CD4-positive, alpha-beta memory T cell (primary cell): ENCODE measurements at places on chromosomes 13 and 19.
A peak's percentile ranks its signal among the peaks of the same experiment; 100 is the strongest.

DNA sequence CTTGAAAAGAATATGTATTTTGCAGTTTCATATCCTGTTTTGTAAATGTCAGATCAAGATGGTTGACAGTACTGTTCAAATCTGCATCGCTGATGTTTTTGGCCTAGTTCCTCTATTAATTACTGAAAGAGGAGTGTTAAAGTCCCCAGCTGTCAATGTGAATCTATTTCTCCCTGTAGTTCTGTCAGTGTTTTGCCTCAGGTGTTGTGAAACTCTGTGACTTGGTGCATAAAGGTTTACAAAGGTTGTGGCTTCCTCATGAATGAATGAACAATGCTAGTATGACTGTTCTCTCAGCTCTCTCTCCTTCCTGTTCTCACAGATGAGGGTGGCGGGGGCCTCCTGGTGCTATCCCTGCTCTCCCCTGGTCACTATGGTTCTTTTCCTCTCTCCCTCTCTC, 142.4 kb downstream of the MYCBP2 start:
- H3K27me3 ChIP-seq = no peaks in the 10 kb centered on the region
- no peak overlapping the region for H3K4me3 ChIP-seq
- peaks cover 15% of the 10 kb centered on the region for H3K4me1 ChIP-seq
- no peak overlapping the region for H3K27ac ChIP-seq

DNA sequence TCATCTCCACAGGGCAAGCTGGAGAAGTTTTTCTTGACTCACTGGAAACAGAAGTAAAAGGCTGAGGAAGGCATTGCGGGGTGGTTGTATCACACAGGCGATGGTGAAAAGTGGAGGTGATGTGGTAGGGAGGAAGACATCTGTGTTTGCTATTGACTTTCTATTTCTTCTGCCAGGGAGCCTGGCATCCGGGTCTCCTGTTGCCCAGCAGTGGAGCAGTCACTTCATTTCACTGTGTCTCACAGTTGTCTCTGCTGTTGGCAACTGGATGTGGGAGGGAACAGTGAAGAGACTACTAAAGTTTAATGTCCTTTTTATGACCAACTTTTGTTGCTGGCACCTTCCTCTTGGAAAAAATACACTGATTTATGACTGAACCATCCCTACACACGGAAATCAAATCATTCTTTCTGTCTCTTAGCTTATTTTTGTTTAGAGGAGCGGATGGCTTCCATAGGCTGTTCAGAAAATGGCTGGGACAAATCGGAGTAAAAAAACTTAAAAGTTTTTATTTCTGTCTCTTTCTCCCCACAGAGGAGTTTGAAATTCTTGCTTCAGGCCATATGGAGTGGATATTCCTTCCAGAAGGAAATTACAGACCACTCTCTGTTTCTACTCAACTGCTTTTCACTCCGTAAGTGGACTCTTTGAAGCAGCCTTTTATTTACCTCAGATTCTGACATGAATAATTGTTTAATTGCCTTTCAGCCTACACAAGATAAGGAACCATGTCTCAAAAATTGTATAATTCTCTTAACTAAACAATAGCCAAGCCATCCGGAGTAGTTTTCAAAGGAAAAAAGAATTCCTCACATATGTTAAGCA, 23.8 kb upstream of the MEDAG start:
- no peak overlapping the region for H3K27ac ChIP-seq
- H3K36me3 ChIP-seq = no peaks in the 10 kb centered on the region
- no peaks in the 10 kb centered on the region for H3K4me1 ChIP-seq
- DNase-seq = no peak
- no peaks in the 10 kb centered on the region for H3K27me3 ChIP-seq
- no peak overlapping the region for H3K4me3 ChIP-seq

- peak overlapping the region; percentile 75 for H3K4me3 ChIP-seq
- peak overlapping the region; percentile 92 for H3K27ac ChIP-seq
- H3K27me3 ChIP-seq = no peaks in the 10 kb centered on the region
- H3K4me1 ChIP-seq = peaks cover 52% of the 10 kb centered on the region
- H3K36me3 ChIP-seq = no peaks in the 10 kb centered on the region
- DNase-seq = no peak
Observed at GRCh38 chr13:48532256-48532505, 699 bp downstream of the RCBTB2 start.

DNA sequence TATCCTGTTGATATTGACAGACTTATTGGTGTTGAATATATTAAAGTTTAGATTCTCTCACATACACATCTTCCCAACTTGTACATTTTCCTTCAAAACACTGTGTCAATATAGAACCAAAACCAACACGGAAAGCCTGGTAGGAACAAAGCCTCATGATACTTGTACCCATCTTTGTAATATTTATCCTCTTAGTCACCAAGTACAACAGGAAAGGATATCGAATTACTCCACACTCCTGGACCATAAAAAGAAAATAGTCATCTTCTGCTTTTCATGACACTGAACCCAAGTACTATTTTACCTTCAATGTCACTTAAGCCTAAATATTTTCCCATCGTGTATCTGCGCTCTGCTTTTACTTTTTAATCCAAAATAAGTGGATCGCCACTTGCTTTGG, 702.9 kb upstream of the PCDH9 start:
- DNase-seq = no peak
- no peaks in the 10 kb centered on the region for H3K4me1 ChIP-seq
- H3K36me3 ChIP-seq = no peaks in the 10 kb centered on the region
- no peaks in the 10 kb centered on the region for H3K27me3 ChIP-seq
- H3K4me3 ChIP-seq = no peak overlapping the region
- H3K27ac ChIP-seq = no peak overlapping the region

DNA sequence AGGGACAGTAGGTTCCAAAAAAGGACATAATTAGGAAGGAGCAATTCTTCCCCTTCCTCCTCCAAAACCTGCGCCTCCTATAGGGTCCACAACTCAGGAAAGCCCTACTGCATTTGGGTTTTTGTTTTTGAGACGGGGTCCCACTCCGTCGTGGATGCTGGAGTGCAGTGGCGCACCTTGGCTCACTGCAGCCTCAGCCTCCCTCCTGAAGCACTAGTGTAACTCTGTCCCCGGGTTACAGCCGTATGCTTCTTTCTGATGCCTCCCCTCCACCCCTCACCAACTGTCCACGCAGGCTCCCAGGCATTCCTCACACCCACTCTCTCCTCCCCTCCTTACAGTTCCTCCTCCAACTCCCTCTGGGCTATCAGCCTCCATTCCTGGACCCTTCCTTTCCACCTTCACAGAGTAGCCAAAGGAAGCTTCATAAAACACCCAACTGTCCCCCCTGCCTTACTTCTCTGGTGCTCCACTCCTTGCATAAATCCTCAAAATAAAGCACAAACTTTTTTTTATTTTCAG, 2.2 kb upstream of the SERTAD3 start:
- peaks cover 11% of the 10 kb centered on the region for H3K4me1 ChIP-seq
- DNase-seq = no peak
- H3K27me3 ChIP-seq = no peaks in the 10 kb centered on the region
- peaks cover 3% of the 10 kb centered on the region for H3K36me3 ChIP-seq
- H3K4me3 ChIP-seq = no peak overlapping the region
- no peak overlapping the region for H3K27ac ChIP-seq

DNA sequence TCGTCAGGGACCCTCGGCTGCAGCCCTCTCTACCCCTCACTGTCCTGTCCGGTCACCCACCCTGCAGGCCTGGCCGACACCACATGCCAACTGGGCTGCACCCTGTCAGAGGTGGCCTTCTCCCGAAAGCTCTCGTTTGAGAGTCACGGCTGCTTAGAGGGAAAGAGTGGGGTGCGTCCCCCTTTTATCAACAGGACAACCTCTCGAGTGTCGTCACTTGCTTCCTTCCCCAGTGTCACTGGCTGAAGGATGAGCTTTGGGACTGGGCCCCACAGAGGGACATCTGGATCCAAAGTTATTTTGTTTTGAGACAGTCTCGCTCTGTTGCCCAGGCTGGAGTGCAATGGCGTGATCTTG, 28.5 kb downstream of the MAP2K2 start:
- no peak overlapping the region for H3K4me3 ChIP-seq
- H3K27me3 ChIP-seq = no peaks in the 10 kb centered on the region
- DNase-seq = no peak

DNA sequence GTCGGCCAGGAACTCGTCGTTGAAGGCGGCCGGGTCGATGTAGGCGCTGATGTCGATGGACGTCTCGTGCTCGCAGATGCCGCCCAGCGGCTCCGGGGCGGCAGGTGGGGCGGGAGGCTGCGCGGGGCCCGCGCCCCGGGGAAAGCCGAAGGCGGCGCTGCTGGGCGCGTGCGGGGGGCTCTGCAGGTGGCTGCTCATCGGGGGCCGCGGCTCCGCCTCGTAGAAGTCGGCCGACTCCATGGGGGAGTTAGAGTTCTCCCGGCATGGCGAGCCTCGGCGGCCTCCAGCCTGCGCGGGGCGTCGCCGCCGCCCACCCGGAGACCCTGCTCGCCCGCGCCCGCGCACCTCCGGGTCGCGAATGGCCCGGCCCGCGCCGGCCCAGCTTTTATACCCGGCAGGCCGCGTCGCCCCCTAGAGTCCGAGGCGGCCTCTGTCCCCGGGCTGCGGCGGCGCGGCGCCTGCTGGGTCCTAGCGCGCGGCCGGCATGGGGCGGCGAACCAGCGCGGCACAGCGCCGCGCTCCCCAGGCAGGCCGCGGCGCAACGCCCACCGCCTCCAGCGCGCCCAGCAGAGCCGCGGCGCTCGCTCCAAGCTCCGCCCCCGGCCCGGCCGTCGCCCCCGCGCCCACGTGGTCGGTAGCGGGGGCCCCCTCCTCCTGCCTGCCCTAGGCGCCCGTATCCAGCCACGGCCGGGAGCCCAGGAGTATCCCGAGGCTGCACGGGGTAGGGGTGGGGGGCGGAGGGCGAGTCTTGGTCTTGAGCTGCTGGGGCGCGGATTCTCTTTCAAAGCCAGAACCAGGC, at the start of gene CEBPA:
CEBPA (minus strand) TSS at position 360 of the 799 bp plus-strand sequence; CDS start at position 240, 120 bp downstream.
- peak within 1 kb of the TSS; percentile 6 for H3K4me3 ChIP-seq
- no peaks in the 10 kb centered on the region for H3K36me3 ChIP-seq
- H3K4me1 ChIP-seq = peaks cover 22% of the 10 kb centered on the region
- peaks cover 7% of the 10 kb centered on the region for H3K27me3 ChIP-seq
- DNase-seq = no peak

DNA sequence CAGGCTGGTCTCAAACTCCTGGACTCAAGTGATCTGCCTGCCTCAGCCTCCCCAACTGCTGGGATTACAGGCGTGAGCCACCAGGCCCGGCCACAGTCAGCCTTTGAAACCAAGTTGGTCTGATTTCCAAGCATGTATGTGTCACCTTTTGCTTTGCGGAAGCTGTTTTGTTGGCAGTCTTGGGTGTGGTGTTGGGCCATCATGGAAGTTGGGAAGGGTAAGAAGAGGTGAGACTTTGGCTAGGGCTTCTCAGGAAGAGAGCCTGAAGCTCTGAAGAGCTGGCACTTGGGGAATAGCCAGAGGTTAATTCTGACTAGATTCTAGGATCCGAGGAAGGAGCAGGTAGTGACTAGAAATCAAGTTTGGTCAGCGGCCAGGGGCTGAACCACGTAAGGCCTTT, 2.8 kb downstream of the RSPH6A start:
- no peaks in the 10 kb centered on the region for H3K36me3 ChIP-seq
- no peaks in the 10 kb centered on the region for H3K27me3 ChIP-seq
- H3K27ac ChIP-seq = no peak overlapping the region
- DNase-seq = no peak
- H3K4me3 ChIP-seq = no peak overlapping the region
